Stimulated activated CD8-positive, alpha-beta memory T cell treated with anti-CD3 and anti-CD28 coated beads, Interleukin-4, amount 100 ng/mL, for 24 hours (primary cell): ENCODE measurements at places on chromosomes 7 and 10.

- DNase-seq, result no peak
Observed at GRCh38 chr7:138834583-138834982, 36.6 kb upstream of the ATP6V0A4 start.

- no peak for DNase-seq
Observed at GRCh38 chr10:131215776-131216175, 95.7 kb downstream of the TCERG1L start.

DNA sequence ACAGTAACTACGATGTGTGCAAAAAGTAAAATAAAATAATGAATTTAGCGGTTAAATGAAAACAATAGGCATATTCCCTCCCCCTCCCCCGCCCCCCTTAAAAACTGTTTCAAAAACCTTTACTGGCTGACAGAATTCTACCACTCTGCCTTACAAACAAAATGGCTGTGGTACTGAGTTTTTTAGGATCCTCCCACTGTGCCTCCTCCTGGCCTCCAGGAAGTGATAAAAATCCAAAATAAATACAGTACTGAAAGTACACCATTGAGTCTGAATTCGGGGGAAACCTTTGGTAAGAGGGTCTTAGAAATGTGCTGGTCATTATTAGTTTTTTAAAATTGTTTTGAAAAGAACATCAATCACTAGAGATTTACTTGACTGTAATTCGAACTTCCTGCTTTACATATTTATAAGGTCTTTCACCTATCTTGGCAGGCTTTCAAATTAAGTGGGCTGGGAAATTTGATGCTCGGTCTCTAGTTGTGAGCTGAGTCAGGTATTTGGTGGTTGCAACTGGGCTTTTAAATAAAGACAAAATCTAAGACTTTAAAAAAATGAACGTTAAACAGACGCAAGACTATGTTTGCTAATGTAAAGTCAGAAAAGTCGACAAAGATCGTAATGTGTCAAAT lies 32.5 kb upstream of the EPC1 start:
- DNase-seq, result no peak

- no peak for DNase-seq
Observed at GRCh38 chr7:90668992-90669391, 72.9 kb downstream of the CDK14 start.

GRCh38 chr7:111074748-111075146 lies 16.2 kb upstream of the LRRN3 start:
- DNase-seq, result no peak

- DNase-seq, result no peak
Observed at GRCh38 chr10:80596391-80597257, 58.9 kb downstream of the SH2D4B start.

- no peak for DNase-seq
Observed at GRCh38 chr7:24786941-24787340, 29.7 kb upstream of the GSDME start.

DNA sequence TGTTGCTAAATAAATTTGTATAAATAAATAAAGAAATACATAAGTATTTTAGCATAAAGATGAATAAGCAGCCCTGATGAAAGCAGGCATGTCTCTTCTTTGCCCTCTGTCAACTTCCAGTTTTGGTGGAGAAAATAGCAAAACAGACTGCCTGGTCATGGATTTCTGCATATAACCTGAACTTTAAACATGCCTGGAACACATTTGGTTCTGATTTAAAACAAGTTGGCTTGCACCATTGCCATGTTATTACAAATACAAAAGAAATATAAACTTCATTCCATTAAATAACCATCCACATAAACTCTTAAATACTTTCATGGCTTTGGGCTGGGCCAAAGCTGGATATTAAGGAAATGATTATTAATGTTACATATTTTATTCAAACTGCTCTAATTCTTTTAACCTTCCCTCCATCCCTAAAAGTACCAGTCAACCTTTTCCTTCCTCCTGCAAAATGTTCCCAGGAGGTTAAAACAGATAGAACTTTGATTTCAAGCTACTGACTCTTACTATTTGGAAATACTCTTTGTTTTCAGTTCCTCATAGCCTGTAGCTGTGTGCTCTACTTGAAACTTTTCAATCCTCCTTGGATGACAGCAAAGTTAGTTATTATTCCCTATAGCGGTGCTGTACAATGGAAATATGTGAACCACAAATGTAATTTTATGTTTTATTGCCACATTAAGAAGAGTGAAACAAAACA lies 96.3 kb downstream of the BICC1 start:
- no peak for DNase-seq

DNA sequence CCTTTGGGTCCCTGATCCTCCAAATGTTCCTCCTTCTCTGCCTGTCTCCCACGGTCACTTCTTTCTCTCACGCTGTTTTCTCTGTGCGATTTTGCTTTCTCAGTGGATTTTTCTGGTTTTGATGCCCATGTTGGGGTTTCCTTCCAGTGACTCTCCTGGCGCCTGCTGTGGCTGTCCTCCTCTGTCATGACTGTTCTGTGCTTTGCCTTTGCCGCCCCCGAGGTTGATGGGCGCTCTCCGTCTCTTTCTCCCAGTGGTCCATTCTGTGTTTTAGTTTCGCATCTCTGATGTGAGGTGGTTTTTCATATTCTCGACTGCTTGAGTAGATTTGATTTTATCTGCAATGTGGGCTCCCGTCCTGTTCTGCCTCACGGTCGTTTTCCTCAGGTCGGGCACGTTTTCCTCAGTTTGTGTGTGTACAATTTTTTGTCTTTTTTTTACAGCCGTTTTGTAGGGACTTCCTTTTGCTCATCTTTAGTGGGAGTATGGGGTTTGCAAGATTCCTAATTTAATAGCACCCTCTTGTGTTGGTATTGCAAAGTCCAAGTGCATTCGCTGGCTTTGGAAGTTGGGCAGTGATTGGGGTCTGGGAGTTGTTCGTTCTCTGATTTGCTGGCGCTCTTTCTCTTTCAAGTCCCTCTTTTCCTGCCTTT lies 100.0 kb downstream of the INPP5A start:
- no peak for DNase-seq

- DNase-seq, result no peak
Observed at GRCh38 chr10:47346581-47347302, 1.4 kb upstream of the RBP3 start.

GRCh38 chr7:147245274-147245673 lies 1128.7 kb downstream of the CNTNAP2 start:
- no peak for DNase-seq

- no peak for DNase-seq
Observed at GRCh38 chr10:11058965-11059364, 41.3 kb downstream of the CELF2 start.

GRCh38 chr7:83857691-83858090 lies 208.8 kb upstream of the SEMA3E start:
- DNase-seq, result no peak

DNA sequence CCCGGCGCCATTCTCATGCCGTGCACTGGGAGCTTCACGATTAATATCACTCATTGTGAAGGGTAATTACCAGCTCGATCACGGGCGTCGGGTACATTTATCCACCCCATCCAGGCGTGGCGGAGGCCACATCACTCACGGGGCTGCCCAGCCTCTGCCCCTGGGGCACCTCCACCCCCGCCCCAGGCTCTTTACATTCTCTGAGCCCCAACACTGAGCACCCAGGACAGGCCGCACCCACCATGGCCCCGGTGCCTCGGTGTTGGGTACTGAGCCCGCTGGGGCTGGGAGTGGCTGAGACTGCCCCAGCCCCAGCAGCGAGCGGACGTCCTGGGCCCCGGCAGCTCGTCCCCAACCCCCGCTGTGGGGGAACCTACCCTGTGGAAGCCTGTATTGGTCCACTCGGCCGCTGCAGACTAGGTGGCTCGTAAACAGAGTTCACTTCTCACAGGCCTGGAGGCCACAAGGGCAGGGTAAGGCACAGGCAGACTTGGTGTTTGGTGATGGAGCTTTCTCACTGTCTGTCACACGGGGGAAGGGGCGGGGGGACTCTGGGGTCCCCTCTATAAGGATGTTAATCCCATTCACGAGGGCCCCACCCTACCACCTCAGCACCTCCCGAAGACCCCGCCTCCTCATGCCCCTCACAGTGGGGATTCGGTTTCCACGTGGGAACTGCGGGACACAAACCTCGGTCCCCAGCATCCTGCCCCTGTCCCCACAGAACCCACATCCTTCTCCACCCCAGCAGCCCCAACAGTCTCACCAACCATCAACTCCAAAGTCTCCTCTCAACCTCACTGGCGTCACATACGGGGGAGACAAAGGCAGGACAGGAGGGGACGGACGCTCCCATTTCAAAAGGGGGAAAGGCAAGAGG lies 184.1 kb downstream of the ELFN1 start:
- DNase-seq, result no peak

DNA sequence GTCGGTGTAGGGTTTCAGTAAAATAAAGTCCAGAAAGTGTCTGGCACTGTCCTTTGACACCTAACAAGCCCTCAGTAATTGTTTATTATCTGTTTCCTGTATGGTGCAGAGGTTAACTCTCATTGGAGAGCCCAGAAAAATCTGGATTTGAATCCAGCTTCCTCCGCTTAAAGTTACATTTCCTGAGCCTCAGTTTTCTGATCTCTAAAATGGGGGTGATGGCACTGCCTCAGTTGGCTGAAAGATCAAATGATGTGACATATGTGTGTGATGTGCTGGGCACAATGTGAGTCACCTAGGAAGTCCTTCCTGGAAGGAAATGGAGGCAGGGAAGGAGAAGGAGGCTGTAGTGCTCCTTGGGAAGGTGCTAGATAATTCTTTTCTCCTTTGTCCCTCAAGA lies 14.7 kb upstream of the CDH23 start:
- DNase-seq, result no peak
